ENCODE measurements at places on chromosomes 7 and 10.

- DNase-seq, result no peak
These were observed 150.7 kb downstream of the CFTR start for GRCh38 chr7:117630501-117630900.

GRCh38 chr7:39969431-39969830 is 19.4 kb downstream of the CDK13 start:
- no peak for DNase-seq

GRCh38 chr10:122120008-122120744 is 131.2 kb downstream of the TACC2 start:
- DNase-seq, result no peak

DNA sequence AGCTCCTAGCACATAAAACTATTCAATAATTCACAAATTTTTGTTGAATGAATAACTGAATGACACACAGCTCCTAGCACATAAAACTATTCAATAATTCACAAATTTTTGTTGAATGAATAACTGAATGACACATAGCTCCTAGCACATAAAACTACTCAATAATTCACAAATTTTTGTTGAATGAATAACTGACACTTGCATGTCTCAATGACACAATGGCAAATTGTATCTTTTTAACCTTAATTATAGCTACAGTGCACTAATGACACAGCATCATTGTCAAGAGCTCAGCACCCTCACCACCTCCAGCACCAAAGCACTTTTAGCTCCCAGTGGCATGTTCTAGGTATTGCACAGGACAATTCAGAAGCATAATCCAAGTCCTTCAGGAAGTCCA is 131.6 kb downstream of the PDE1C start:
- no peak for DNase-seq

- no peak for DNase-seq
These were observed 23.9 kb downstream of the LRRC4 start for GRCh38 chr7:128007303-128007680.

- DNase-seq, result no peak
These were observed 15.9 kb downstream of the CAMK2B start for GRCh38 chr7:44309271-44310091.

- no peak for DNase-seq
These were observed 184.6 kb downstream of the KCNMA1 start for GRCh38 chr10:77452952-77453564.

DNA sequence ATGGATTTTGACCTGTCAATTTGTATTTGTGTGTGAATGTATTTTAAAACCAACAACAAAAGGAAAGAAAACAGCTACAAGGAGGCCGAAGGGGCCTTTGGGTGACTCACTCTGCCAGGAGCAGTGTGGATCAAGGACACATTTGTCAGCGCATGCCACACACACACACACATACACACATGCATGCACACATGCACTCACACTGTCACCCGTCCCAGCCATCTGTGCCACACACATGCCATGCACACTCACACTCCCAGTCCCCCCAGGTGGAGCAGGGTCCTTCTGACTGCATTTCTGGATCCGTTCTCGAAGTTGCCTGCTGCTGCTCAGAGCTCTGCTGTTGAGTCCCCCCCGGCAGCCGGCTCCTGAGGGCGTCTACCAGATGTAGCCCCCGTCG is 26.0 kb downstream of the SPOCK2 start:
- DNase-seq, result no peak

GRCh38 chr7:16356301-16356958 is 64.9 kb downstream of the CRPPA start:
- no peak for DNase-seq

GRCh38 chr7:30844483-30844874 is 67.2 kb upstream of the AQP1 start:
- DNase-seq, result no peak

- no peak for DNase-seq
These were observed 30.0 kb upstream of the SGMS1 start for GRCh38 chr10:50653758-50654157.

GRCh38 chr10:9198611-9199010 is 1144.1 kb downstream of the GATA3 start:
- DNase-seq, result no peak

- no peak for DNase-seq
These were observed 282.0 kb upstream of the FZD1 start for GRCh38 chr7:90982228-90982627.

- DNase-seq, result no peak
These were observed 60.1 kb upstream of the SAMD8 start for GRCh38 chr10:75051308-75051707.

GRCh38 chr10:104084482-104085142 is 1.1 kb downstream of the COL17A1 start:
- DNase-seq, result no peak

GRCh38 chr10:58979711-58980110 is 196.7 kb upstream of the PHYHIPL start:
- DNase-seq, result no peak

- no peak for DNase-seq
These were observed 997.1 kb upstream of the C7orf33 start for GRCh38 chr7:147593271-147594057.

DNA sequence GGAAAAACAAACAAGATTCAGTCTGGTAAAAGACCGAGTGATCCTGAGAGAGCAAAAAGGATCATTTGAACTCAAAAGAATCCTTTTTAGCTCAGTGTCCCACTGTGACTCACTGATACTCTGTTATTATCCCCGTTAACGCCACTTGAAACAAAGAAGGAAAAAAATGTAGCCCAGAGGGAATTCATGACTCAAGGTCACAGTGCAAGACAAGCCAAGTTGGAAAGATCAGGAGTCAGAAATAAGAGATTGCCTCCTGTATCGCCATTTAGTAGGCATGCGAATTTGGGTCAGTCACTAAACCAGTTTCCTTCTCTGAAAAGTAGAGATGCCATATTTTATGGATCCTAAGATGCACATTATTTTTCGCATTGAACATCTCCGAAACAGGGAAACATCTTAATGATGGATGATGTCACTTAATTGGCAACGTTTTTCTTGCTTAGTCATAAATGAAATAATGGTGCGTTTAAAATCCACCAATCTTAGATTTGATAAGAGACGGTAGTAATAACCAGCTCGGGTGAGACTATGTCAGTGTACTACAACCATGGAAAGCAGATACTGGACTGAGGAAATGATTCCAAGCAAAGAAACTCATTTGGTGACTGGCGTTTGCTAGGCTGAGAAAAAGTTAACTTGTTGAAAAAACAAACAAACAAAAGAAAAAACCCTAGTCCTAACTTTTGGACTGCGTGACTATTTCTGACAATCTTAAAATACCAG is 502.0 kb upstream of the CELF2 start:
- DNase-seq, result no peak

- no peak for DNase-seq
These were observed 67.9 kb upstream of the ANTXRL start for GRCh38 chr10:46218921-46219320.

GRCh38 chr7:71735961-71736556 is 604.1 kb downstream of the GALNT17 start:
- peak; percentile 11 for DNase-seq

GRCh38 chr10:132899054-132899750 is 43.2 kb downstream of the CFAP46 start:
- DNase-seq, result no peak

DNA sequence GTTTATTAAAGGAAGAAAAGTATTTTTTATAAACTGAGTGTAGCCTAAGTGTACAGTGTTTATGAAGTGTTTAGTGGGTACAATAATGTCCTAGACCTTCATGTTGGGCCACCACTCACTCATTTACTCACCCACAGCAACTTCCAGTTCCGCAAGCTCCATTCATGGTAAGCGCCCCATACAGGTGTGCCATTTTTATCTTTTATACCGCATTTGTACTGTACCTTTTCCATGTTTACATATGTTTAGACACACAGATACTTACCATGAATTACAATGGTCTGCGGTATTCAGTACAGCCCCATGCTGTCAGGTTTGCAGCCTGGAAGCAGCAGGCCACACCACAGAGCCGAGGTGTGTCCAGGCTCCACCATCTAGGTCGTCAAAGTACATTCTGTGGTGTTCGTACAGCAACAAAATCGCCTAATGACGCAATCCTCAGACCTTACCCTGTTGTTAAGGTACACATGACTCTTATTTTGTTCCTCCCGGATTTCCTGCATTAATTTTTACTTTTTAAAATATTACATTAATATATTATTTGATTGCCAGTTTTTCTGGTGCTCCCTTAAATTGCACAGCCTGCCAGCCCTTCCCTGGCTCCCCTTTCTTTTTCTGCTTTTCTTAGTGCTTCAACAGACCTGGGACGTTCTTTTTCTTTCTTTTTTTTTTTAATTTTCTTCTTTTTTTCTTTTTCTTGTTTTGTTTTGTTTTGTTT is 881 bp upstream of the SSBP1 start:
- no peak for DNase-seq

GRCh38 chr10:132486539-132487121 is 51.0 kb upstream of the INPP5A start:
- no peak for DNase-seq

GRCh38 chr7:91039033-91039432 is 225.2 kb upstream of the FZD1 start:
- DNase-seq, result no peak

Data from stimulated activated CD8-positive, alpha-beta memory T cell treated with anti-CD3 and anti-CD28 coated beads, Interleukin-7, amount 100 ng/mL, for 1 hour (primary cell).